ENCODE measurements at places on chromosomes 1 and 21.

DNA sequence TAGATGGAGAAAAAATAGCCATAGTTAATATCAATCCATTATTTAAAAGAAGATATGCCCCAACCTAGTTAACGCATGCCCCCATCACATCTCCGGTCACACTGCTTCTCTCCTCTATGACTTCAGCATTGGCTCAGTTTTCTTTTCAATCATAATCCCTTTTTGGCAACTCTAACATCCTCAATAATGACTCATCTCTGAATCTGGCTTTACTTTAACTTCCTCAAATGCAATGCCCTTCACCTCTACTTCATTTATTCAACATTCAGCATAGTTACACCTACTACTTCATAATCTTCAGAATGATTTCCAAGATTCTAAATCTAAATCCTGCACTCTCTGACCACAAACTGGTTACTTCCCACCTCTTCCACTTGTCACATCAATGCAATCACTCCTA is 417.3 kb downstream of the USH2A start:
- DNase-seq: no peak

- DNase-seq: no peak
Observed at GRCh38 chr1:220928320-220928719, 49.1 kb downstream of the HLX start.

DNA sequence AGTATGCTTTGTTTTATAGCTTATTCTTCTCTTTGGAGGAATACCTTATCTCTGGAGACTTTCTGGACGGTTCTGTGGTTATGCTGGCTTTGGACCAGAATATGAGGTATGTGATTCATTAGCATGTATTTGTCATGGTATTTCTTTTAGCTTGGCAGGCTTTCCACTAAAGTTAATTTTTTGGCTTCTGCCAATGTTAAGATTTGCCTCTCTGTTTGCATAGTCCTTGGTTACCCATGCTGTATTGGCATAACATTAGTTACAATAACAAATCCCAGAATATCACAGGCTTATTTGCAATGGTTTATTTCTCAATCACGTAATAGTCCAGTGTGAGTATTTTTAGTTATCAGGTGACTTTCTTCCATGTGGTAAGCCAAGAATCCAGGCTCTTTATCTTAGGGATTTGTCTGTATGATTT is 9.7 kb downstream of the ZMPSTE24 start:
- no peak for DNase-seq

DNA sequence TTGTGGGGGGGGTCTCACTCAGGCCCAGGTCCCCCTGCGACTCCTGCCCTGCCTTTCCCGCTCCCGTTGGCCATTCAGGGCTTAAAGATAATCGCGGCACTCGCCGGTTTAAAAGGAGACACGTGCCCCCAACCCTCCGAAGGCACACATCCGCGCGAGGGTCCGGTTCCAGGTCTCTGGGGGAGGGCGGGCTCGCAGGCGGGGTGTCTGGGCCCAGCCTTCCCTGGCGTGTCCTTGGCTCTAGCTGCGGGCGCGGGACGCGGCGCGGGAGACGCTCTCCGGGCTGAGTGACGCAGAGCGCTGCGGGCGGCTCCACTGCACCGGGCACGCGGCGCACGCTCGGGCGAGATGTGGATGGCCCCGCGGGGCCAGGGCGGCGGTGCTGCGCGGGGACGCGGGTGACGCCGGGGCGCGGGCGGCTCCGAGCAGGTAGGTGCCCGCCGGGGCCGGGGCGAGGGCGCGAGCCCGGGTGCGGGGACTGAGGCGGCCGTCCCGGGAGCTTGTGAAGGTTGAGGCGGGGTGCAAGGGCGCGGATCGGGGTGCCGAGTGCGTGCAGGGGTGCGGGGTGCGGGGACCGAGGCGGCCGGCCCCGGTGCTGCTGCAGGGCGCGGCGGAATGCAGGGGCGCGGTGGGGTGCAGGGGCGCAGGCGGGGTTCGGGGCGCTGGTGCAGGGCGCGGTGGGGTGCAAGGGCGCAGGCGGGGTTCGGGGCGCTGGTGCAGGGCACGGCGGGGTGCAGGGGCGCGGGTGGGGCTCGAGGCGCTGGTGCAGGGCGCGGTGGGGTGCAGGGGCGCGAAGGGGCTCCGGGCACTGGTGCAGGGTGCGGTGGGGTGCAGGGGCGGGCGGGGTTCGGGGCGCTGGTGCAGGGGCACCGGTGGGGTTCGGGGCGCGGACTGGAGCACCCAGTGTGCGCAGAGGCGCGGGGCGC is 3.3 kb upstream of the TRPM2 start:
- no peak for DNase-seq

- DNase-seq: no peak
Observed at GRCh38 chr21:44295646-44296045, 4.2 kb upstream of the PFKL start.

- no peak for DNase-seq
Observed at GRCh38 chr1:227424953-227425352, 106.7 kb upstream of the CDC42BPA start.

- DNase-seq: no peak
Observed at GRCh38 chr1:106780066-106780465, 276.4 kb upstream of the PRMT6 start.

DNA sequence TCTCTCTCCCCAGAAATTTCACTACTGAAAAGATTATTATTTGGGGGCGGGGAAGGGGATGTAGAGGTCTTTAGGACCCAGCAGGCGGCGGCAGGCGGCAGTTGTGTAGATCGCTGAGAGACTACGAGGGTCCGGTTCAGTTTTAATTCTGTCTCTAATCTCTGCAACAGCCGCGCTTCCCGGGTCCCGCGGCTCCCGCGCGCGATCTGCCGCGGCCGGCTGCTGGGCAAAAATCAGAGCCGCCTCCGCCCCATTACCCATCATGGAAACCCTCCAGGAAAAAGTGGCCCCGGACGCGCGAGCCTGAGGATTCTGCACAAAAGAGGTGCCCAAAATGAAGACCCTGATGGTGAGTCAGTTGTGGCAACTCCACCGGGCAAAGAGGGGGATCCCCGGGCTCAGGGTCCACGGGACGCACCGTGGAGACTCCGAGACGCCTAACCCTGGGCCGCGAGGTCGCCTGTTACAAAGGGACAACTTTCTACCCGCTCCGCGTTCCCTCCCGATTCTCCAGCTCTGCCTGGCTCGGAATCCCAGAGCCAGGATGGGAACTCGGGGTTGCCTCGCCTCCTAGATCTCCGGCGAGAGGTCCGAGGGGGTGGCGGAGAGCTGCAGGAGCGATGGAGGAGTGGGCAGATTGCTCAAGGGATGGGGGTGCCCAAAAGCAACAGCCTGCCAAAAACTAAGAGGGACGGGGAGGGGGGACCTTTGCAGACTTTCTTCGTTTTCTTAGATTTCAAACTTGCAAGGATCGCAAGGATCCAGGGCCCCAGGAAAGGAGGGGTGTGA is at the start of gene ST6GALNAC5:
ST6GALNAC5 (plus strand) TSS at position 139 of the 789 bp plus-strand sequence.
- DNase-seq: peak; percentile 33

GRCh38 chr1:183460596-183460995 is 11.7 kb upstream of the SMG7 start:
- DNase-seq: no peak

DNA sequence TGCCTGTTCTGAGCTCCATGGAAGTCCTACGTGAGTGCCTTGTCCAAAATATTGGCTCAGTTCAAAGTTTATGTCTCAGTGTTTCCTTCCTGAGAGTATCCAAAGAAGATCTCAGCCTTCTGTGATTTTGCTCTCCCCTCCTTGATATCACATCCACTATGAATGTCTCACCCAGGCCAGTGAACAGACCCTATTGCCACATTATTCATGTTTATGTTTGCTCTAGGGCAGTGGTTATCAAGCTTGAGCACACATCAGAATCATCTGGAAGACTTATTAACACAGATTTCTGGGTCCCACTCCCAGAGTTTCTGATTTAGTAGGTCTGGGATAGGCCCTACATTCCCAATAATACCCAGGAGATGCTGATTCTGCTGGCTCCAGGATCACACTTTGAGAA is 145.0 kb upstream of the FGGY start:
- DNase-seq: no peak

DNA sequence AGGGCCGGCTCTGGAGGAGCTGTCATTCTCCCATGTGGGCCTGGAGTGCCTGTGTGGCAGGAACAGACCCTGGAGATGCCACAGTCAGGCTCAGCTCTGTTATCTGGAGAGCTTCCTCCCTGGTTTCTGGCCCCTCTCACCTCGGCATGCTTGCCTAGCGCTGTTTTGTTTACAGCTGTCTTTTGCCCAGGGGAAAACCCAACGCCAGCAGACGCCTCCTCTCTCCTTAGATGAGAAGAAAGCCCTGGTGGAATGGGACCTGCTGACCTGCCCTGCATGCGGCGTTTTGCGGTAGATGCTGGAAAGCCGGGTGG is 104.9 kb downstream of the CRYAA start:
- DNase-seq: no peak

GRCh38 chr1:12552951-12553921 is 64.8 kb downstream of the DHRS3 start:
- DNase-seq: no peak

GRCh38 chr1:70627910-70628309 is 216.8 kb downstream of the CTH start:
- no peak for DNase-seq

- no peak for DNase-seq
Observed at GRCh38 chr1:112508278-112509004, at the start of gene WNT2B. WNT2B (plus strand) TSS chr1:112508965; CDS start chr1:112509263, 298 bp downstream.

GRCh38 chr1:231930257-231930947 is 303.8 kb downstream of the DISC1 start:
- DNase-seq: no peak

DNA sequence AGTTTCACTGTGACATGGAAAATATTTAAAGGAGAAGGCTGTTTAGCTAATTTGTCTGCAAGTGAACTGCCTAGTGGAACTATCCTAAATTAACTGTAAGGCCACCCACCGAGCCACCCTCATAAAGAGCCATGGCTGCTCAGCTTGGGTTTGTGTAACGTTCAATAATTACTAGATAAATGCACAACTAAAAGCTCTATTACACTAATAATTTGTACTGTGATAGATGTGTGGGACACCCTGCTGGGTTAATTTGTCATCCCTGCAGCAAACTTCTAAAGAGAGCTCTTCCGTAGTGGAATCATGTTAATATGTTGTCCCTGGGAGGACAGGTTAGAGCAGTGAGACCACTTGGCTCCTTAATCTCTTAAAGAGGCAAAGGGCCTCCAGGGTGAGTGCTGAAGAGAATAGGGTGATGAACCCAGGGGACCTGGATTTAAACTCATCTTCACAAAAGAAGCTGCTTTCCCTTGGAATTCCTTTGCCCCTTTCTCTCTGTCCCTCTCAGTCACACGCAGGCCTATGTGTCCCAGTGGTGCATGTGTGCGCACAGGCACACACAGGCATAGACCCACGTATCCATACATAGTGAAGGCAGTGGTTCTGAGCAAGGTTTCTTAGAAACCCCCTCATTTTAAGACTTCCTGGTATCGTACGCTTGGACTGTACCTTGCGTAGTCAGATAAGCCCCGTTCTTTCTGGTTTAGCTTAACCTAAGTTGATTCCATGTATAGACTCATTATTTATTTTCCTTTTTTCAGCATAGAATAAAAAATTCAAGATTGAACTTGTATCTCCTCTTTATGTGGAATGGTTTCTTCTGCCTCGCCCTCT is 310.3 kb downstream of the NFIA start:
- DNase-seq: peak; percentile 39

GRCh38 chr1:210159211-210159610 is 73.4 kb upstream of the SERTAD4 start:
- DNase-seq: peak; percentile 15

DNA sequence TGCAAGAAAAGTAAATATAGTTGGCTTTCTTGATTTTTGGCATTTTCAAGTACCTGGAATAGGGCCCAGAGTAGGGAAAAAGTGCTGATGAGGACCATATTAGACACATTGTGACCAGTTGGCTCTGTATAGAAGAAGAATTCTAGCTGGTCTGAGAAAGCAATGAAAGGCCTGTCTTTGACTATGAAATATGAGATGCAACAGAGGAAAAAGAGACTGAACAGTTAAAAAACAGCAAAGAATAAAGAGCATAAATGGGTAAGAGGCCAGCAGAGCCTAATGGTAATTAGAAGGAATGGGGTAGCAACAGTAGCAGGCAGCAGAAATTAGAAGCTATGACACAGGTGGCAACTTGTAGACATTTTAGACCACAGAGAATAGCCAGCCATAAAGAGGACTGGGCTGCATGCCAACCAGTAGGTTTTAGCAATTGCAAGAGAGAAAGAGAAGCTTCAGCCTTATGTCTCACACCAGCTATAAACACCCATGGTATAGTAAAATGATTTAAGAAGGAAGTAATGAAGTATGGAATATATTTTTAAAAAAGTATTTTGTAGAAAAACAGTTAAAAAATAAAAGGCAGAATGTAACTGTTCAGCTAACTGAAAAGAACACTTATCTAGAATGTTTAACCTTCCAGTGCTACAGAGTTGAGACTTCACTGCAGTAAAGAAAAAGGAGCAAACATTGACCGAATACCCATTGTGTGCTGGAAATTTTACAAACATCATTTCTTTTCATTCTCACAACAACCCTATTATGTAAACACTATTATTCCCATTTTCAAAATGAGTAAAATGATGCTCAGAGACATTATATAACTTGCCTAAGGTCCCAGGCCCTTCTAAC is 114.1 kb downstream of the LHX4 start:
- DNase-seq: peak; percentile 26

GRCh38 chr1:234926559-234927311 is 201.9 kb downstream of the TOMM20 start:
- no peak for DNase-seq

GRCh38 chr1:3577711-3578432 is 33.4 kb downstream of the MEGF6 start:
- no peak for DNase-seq

DNA sequence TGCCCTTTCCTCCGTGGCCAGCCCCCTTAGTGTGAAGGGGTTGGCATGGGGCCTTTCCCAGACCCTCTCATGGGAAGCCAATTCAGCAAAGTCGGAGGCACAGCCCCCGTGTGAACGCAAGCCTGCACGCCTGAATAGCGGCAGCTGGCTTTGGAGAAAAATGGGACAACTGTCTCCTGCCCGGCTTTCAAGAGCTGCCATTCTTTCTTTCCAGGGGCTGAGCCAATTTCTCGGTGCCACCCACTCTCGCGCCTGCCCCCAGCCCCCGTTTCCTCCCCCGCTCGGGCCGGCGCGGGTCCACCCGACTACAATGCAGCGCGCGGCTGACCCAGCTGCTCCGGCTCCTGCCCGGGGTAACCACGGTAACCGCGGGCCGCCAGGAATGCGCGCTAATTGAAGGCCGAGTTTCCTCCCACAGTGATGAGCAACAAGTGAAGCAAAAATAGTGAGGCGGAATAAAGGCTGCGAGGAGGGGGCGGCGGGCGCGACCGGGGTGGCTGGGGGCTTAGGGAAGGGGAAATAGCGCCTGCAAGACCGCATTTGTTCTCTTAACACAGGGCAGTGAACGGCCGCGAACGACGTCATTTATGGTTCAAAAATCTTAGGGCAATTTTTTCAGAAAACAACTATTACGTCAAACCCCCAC is 27.8 kb downstream of the ILDR2 start:
- peak; percentile 61 for DNase-seq

DNA sequence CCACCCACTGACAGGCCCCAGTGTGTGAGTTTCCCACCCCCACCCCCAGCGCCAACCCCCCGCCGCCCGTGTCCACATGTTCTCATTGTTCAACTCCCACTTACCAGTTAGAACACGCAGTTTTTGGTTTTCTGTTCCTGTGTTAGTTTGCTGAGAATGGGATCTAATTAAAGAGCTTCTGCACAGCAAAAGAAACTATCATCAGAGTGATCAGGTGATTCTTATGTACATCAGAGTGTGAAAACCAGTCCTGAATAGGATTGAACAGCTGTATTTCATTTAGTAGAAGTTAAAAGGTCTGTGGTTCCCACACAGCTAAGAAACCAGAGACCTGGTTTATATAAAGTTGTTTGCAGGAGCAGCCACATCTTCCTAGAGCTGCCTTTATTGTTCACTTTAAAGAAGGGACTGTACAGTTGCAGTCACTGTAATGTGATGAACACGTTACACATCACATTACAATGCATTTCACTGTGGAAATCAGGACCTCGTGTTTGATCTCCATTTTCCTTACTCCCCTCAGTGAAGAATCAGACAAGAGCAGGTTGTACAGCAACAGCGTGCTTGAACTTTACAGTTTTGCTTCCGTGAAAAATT is 1.2 kb downstream of the GBP6 start:
- DNase-seq: peak; percentile 33

Data from NCI-H2227 treated with DMSO at 0.1 percent for 48 hours (cell line).